Stimulated activated CD8-positive, alpha-beta memory T cell treated with anti-CD3 and anti-CD28 coated beads, Interleukin-4, amount 100 ng/mL, for 1 hour (primary cell): ENCODE measurements at places on chromosomes 3 and 15.
A peak's percentile ranks its signal among the peaks of the same experiment; 100 is the strongest.

DNA sequence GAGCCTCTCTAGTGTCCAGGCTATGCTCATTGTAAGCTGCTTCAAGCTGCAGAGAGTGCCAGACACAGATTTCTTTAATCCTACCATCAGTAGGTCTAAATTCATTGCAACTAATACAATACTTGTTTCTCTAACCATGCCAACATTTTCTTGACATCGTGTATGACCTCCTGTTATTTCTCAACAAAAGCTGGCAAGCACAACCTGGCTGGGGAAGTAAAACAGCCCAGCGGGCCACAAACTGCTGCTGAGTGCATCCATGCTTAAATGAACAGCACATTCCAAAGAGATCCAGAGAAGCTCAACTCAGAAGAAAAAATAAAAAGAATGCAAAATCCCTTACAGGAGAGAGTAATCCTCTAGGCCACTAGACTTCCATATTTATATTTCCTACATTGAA is 36.5 kb downstream of the GMNC start:
- DNase-seq: no peak

DNA sequence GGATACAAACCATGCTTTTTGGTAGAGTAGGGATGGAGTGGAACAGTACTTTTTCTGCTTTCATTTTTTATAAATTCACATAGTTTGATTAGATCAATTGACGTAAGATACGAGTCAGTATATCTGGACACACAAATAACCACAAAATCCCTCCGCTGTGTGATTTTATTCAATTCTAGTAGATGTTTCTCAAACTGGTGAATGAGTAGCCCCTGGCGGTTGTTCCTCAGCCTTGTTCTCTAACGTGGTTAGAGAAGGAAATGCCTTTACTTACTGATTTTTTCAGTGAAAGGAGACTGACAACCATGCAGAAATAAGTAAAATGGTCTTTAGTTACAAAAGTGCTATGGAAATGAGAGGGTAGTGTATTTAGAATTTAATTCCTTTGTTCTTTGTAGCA is 161.0 kb downstream of the TCF12 start:
- no peak for DNase-seq

- DNase-seq: no peak
These were observed 28.6 kb upstream of the C3orf62 start for GRCh38 chr3:49305608-49306007.

DNA sequence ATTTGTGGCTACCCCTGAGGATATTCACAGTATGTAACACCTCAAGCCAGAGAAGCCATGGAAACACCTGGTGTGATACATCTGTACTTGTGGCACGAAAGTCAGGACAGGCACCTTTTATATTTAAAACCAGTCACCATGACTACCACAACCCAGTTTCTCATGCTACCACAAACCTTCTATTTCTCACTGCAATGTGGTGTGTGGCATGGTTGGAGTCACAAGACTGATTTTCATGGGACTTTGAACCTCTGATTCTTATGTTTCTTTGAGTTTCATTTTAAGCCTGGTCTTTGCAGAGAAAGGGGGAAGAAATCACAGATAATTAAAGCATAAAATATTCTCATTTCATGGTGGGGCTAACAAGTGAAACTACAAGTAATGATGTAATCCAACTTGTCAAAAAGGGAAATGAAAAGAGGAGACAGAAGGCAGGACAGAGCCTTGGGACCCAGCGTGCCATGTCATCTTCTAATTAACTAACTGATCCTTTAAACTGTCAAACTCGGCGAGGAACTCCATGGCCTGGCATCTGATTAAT is 175.9 kb downstream of the PDZRN3 start:
- DNase-seq: no peak

- DNase-seq: no peak
These were observed 116.7 kb upstream of the LINGO1 start for GRCh38 chr15:77749236-77749997.

- DNase-seq: peak; percentile 67
These were observed 353 bp downstream of the ATG3 start for GRCh38 chr3:112561484-112561733.

GRCh38 chr15:51270706-51271105 is 67.7 kb downstream of the CYP19A1 start:
- no peak for DNase-seq

- no peak for DNase-seq
These were observed 592.8 kb downstream of the FOXP1 start for GRCh38 chr3:70990723-70991122.

DNA sequence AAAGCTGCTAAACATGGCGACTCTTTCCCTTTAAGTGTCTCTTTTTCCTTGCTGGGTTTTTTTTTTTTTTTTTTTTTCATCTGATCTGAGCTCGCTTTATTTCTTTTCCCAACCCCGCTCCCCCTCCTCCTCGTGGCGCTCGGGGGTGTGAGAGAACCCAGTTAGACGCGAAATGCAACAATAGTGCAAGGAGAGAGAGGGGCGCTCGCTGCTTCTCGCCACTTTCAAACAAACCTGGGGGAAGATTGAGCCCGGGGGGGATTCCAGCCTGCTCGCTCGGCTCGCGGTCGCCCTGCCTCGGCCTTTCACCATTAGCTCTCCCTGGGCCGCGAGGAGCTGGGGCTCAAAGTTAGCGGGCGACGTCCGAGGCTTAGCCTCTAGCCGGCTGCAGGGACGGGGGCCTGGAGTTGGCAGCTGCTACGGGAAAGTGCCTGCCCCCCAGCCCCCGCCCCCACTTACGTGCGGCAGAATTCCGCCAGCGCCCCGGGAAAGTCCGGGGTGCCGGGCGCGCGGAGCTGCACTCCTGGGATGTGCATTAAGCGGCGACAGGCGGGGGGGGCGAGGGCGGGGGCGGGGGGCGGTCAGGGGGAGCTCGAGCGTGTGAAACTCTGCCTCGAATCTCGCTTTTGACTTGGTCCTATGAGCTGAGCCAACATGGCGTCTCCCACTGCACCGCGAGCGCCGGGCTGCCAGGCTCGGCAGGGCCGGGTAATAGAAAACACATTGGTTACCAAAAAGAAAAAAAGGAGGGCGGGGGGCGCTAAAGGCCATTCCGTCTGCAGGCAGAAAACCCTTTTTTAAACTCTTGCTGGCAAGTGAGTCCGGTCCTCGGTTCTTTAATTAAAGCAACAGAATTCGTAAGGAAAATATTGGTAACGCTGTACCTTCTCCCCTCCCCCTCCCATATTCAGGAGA is 10.4 kb downstream of the NR2F2 start:
- DNase-seq: no peak

- no peak for DNase-seq
These were observed 72.0 kb upstream of the HERC1 start for GRCh38 chr15:63905558-63906265.

- DNase-seq: no peak
These were observed 34.8 kb downstream of the LRRFIP2 start for GRCh38 chr3:37139567-37140052.

GRCh38 chr15:70092464-70093027 is 5.2 kb downstream of the TLE3 start:
- no peak for DNase-seq

GRCh38 chr3:153911116-153911515 is 210.1 kb upstream of the ARHGEF26 start:
- no peak for DNase-seq

- no peak for DNase-seq
These were observed 4.6 kb downstream of the SPCS1 start for GRCh38 chr3:52710512-52710911.

DNA sequence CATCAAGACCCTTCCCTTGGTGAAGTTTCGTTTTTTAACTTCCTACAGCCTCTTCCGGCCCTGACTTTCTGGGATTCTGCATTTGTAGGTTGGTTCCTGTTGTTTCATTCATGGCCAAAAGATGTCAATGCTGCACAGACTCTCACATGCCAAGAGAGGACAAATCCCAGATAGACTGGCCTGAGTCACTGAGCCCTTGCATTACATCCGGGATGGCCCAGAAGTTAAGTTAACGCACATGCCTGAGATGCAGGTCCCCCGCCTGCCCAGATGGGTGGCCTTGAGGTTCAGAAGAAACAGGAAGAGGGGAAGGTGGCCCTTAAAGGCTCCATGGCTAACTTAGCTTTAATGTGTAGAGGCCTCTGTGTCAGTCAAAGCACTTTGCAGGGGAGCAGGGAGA is 51.6 kb upstream of the SRGAP3 start:
- DNase-seq: no peak

- no peak for DNase-seq
These were observed 10.8 kb upstream of the PDIA3 start for GRCh38 chr15:43735416-43735815.

DNA sequence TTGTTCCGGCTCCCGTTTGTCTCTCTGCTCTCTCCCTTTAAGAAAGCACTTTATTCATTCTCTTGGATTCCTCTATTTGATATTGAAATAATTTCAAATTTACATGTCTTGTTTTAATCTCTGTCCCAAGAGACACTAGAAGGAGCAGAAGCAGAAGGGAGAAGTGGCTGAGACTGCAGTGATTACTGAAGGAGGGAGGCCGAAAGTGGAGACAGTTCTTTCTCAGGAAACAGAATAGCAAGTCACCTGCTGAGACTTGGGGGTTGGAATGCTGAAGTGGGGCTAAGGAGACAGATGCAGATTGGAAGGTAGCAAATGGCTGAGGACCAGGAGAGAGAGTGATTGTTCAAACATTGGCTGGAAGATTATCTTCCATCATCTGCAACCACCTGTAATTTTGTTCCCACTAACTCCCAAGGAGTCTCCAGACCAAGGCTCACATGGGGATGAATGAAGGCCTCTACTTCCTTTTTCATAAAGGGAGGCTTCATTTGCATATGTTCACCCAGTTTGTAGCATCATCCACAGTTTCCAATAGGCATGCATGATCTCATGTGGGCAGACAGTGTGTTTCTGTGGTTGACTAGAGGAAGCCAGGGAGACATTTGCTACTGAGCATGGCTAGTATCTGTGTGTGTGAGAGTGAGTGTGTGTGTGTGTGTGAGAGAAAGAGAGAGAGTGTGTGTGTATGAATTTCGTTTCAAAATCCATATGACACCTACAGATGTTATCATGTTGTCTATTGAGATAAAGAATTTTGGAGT is 24.0 kb downstream of the LTF start:
- no peak for DNase-seq

GRCh38 chr3:183409219-183409618 is 19.2 kb downstream of the MCF2L2 start:
- DNase-seq: no peak

GRCh38 chr3:42805141-42805821 is 991 bp upstream of the HIGD1A start:
- no peak for DNase-seq

DNA sequence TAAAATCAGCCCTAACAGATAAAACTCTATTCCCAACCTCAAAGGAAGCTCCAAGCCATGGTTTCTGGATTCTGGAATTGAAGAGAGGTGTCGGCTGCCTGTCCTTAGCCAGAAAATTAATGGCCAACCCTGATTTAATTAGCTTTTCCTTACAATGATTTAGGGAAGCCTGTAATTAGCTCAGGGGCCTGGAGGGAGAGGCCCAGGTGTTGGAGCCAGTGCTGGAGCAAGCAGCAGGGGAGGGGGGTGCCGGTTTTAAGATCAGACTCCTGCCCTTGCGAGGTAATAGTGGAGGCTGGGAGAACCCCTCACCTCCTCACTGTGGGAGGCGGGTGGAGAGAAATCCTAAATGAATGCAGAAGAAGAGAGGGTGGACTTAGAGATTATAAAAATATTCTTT is 14.7 kb upstream of the ATP2B2 start:
- DNase-seq: no peak

- no peak for DNase-seq
These were observed 925.6 kb downstream of the FHIT start for GRCh38 chr3:60325610-60326170.

DNA sequence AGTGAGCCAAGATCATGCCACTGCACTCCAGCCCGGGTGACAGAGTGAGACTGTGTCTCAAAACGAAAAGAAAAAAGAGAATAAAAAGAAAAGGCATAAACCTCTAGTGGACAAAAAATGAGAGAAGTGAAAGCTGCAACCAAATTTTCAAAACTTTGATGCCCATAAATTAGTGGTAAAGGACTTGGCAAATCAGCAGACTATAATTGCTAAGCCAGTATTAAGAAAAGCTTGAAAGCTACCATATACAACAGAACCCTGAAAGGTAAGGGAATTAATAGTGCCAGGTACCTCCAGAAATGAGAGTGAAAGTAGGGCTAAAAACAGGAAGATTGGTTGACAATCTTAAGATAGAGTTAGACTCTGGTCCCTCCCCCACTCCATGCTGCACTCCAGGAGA is 32.9 kb upstream of the SLC22A13 start:
- DNase-seq: no peak

DNA sequence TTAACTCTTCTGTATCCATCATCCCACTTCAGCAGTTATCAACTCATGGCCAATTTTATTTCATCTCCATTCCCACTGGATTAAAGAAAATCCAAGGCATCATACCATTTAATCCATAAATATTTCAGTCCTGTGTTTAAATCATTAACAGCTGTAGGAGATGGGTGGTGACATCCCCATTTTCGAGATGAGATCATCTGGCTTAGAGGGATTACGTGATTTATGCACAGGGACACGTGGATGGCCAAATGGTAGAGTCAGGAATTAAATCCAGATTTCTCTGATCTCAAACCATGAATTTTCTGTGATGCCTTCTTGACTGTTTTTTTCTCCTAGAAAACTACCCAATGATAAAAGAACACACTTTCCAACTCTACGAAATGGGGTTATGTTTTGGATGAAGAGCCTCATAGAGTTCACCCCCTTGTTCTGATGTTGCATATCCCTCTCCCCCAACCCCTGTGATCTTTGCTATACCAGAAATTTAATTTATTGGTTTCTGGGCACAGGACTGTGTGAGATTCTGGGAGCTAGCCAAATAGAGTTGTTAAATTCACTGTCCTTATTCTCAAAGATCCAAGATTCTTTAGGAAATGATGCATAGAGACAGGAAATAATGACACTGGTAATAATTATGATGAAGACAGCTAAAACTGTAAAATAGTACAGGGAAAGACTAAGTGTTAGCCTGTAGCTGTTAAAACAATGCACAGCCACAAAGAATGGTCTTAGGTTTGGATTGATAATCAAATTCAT is 7.4 kb downstream of the ZNF589 start:
- DNase-seq: no peak

DNA sequence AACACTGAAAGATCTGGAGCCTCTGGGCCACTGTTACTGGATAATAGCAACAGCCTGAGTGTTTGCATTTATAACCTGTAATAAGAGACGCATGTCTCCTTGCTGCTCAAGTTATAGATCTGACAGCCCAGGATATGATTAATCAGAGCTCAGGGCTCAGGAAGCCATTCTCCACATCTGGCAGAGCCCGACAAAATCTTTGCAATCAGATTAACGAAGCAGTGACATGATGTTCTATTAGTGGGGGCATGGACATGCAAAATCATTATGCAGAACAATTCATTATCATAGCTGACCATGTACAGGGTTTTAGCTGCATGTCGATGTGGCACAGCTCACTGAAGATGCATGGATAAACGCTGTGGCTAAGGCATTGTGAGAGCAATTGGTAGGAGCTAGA is 730.3 kb downstream of the ZNF385D start:
- no peak for DNase-seq

GRCh38 chr15:53129121-53129904 is 339.2 kb upstream of the ONECUT1 start:
- no peak for DNase-seq

DNA sequence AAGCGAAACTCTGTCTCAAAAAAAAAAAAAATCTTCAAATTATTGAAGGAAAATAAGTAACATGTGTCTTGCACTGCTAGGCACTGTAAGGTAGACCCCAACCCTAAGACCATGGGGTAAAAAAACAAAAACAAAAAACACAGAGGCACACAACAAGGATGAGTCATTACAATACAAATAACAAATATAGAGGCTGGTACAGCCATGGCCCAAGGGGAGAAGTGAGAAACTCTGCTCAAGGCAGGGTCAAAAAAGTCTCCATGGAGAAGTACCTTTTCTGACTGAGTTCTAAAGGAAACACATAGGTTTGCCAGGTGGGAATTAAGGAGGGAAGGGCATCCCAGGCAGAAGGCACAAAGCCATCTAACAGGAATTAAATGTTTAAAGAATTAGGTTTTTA is 54.5 kb downstream of the TOP2B start:
- DNase-seq: no peak
